ENCODE measurements at places on chromosomes 7 and 10.

DNA sequence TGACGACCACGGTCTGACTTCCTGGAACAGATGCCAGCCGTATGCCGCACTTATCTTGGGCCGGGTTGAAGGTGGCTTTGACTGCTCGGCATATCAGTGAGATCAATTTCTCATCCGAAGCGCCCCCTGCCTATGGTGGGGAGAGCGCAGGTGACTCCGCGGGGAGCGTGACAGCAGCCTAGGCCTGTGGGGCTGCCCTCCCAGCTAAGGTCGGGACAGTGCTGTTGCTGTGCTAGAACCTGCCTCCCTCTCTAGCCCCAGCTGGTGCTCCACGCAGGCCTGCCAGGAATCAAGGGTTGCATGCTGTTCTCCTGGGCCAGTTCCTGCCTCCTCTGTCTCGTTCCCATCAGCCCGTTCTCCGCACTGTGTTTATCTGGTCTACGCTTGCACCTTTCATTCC is 49.8 kb downstream of the PODXL start:
- no peak for DNase-seq

- no peak for DNase-seq
Measured at GRCh38 chr10:3132036-3133025, 40.3 kb downstream of the PITRM1 start.

- DNase-seq = peak; percentile 24
Measured at GRCh38 chr10:73810735-73811465, 498 bp downstream of the NDST2 start.

DNA sequence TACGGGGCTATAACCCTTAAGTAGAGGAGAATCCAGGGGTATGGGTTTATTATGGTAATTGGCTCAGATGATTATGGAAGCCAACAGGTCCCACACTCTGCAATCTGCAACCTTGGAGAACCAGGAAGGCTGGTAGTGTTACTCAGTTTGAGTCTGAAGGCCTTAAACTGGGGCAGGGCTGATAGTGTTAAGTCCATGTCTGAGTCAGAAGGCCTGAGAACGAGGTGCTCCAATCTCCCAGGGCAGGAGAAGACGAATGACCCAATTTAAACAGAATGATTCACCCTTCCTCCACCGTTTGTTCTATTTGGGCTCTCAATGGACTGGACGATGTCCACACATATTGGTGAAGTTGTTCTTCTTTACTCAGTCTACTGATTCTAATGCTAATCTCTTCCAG is 244.5 kb upstream of the PTER start:
- DNase-seq = no peak

GRCh38 chr10:73186266-73186665 is 18.3 kb downstream of the FAM149B1 start:
- no peak for DNase-seq

- DNase-seq = no peak
Measured at GRCh38 chr10:43903451-43903850, 254.8 kb upstream of the ZNF32 start.

DNA sequence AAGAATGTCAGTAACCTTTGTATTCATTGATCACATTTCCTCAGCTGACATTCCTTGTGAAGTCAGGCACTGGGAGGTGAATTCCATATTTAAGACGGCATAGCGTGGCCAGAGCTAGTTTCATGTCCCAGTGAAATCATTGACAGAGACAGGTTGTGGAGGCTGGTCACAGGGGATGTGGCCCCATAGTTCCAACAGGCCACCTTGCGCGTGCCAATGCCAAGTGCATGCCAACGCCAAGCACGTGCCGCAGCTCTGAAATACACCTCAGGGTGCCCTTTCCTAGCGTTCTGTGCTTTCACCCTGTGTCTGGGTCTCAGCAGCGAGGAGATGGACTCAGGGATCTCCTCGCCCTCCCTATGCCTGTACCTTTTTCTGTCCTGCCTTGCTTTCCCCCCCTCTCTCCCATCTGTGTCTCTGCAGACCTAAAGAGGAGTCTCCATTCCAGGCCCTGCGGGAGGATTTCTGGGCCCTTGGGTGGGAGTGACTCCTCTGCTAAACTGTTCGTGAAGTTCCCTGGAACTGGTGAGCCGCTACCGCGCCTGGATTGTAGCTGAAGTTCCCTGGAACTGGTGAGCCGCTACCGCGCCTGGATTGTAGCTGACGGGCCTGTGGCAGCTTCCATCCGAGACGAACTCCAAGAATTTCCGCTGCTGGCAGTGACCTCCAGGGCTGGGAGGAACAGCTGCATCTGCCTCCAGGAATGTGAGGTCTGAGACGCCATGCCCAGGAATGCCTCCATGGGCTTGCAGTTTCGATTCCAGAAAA is 19.7 kb downstream of the AQP1 start:
- no peak for DNase-seq

DNA sequence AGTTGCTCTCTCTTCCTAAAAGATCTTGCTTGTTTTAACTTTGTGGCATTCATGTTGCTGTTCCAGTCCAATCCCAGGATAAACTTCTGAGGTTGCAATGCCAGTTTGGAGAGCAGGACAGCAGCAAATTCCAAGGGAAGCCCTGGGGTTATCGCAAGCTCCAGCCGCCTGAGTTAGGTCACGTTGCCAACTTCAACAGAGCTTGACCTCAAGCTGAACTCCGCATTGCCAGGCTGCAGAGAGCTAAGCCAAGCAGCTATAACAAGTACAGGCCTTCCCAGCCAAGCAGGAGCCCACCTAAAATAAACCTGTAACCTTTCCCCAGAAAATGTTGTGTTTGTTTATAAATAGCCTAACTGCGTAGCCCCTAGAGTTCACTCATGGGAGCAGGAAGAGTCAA is 138.9 kb upstream of the LYZL1 start:
- DNase-seq = no peak

- DNase-seq = no peak
Measured at GRCh38 chr7:256461-256940, 33.5 kb upstream of the FOXL3 start.

GRCh38 chr7:88092676-88092999 is 127.2 kb downstream of the SRI start:
- peak; percentile 84 for DNase-seq

- no peak for DNase-seq
Measured at GRCh38 chr7:84757761-84758160, 429.1 kb downstream of the SEMA3D start.

GRCh38 chr7:140696024-140696679 is 356 bp upstream of the NDUFB2 start:
- DNase-seq = peak; percentile 93

DNA sequence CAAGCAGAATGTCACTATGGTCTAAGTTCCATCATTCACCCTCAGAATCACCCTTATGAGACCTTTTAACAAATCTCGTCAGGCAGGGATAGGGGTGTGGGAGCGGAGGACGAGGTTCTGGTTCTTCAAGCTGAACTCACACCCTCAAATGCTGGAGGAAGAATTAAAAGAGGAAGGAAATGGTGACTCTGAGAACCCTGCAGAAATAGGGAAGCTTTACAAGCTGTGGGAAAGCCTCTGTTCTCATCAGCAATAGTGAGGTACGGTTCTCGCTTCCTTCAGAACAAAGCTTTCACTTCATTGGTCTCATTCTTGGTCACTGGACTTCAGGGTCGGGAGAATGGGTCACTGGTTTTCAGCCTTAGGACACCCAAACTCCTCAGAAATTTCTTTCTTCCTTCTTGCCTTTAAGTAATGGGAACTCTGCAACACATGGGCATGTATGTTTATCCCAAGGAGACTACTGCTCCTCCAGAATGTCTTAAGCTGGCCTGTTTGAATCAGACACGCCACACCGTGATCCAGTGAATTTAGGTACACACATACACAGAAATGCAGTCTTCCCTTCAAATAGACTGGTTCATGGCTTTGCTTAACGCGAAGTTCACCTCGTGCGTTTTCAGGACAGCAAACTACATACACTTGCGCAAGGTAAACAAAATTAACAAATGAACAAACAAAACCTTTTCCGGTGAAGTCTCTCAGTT is 226.0 kb downstream of the SFMBT2 start:
- DNase-seq = no peak

- no peak for DNase-seq
Measured at GRCh38 chr7:121351682-121352081, 22.9 kb downstream of the WNT16 start.

DNA sequence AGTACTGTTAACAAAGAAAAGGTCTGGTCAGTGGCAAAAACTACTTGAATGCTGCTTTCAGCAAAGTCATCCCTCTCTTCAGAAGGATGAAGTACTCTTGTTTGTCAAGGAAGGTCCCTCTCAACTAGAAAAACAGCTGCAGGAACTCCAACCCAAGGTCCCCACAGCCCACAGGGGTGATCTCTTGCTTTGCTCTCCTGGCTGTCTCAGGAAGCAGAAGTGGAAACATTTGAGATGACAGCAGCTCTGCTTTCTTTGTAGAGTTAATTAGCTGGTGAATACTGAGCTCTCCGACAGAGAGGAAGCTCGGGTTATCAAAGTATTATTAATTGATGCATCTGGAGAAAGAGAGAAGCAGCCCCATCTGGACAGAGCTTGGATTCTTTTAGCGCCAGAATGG is 25.4 kb upstream of the LRGUK start:
- DNase-seq = no peak

DNA sequence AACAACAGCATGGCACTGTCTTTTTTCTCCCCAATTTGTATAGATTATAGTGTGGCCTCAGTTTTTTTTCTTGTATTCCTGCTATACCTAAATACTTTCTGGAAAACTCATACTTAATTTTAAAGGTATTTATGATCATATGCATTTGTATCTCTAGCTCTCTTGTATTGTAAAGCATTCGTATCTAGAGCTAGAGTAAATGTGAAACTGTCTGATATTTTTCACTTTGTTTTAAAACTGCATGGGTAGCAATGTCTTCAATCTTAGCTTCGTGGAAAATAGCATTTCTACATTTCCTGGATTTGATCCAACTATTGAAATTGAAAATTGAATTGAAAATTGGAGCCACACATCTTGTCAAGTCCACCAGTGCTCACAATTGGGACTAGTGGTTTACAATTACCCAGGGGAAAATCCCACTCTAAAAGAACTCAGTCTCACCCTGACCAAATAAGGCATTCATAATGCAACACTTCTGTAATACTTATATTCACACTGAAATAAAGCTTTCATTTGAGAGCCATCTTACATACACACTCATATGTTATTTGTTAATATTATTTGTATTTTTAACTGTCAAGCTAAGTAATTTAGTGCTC is 51.3 kb upstream of the KLF6 start:
- no peak for DNase-seq

GRCh38 chr7:105600720-105601550 is 19.6 kb upstream of the EFCAB10 start:
- no peak for DNase-seq

DNA sequence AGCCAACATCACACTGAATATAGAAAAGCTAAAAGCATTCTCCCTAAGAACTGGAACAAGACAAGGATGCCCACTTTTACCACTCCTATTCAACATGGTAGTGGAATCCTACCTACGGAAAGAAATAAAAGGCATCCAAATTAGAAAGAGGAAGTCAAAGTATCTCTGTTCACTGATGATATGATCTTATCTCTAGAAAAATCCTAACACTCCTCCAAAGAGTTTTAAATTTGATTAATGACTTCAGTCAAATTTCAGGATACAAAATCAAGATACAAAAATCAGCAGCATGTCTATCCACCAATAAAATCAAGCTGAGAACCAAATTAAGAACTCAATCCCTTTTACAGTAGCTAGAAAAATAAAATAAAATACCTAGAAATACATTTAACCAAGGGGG is 35.3 kb upstream of the TNKS2 start:
- no peak for DNase-seq

GRCh38 chr7:151731022-151731441 is 145.9 kb downstream of the PRKAG2 start:
- no peak for DNase-seq

GRCh38 chr10:83289948-83290347 is 849.4 kb upstream of the GHITM start:
- DNase-seq = no peak

- DNase-seq = no peak
Measured at GRCh38 chr7:101108330-101108857, 18.5 kb upstream of the SERPINE1 start.

DNA sequence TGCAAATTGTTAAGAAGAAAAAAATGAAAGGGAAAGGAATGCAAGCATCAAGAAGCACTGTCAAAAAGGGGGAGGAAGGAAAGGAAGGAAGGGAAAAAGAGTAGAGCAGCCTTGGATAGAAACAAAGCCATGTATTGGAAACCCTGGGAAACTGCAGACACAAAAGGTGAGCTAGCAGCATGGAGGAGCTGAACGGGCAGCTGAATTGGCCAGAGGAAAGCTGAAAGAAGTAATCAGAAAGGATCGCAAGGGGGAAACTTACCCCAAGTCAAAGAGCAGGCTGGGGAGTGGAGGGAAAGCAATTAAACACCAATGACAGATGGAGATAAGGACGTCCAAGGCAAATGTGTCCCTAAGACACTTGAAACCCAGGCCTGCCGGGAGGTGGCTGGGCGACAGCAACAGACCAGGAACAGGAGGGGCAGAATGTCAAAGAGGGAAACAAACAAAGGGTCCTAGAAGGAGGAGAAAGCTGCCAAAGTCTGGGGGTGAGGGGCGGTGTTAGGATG is 93.8 kb upstream of the SVIL start:
- no peak for DNase-seq

DNA sequence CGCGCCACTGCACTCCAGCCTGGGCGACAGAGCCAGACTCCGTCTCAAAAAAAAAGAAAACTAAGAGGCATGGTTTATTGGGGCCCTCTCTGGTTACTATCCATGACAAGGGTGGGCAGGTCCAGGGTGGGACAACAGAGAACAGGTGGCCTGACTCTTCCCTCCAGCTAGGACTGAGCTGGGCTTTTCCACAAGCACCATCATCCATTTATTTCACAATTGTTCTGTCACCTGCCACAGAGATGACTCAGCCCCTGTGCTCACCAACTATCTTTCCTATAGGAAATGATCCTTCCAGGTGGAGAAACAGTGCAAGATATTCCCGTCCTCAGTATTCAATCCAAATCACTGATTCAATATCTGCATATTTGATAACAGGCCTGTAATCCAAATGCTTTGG is 44.9 kb upstream of the MYL10 start:
- DNase-seq = no peak

GRCh38 chr10:17768957-17769356 is 17.0 kb downstream of the TMEM236 start:
- DNase-seq = no peak

GRCh38 chr10:110474017-110474416 is 23.7 kb upstream of the DUSP5 start:
- no peak for DNase-seq

- no peak for DNase-seq
Measured at GRCh38 chr10:131673396-131673795, 227.4 kb upstream of the PPP2R2D start.

GRCh38 chr10:9922126-9922870 is 1095.4 kb upstream of the CELF2 start:
- DNase-seq = no peak

DNA sequence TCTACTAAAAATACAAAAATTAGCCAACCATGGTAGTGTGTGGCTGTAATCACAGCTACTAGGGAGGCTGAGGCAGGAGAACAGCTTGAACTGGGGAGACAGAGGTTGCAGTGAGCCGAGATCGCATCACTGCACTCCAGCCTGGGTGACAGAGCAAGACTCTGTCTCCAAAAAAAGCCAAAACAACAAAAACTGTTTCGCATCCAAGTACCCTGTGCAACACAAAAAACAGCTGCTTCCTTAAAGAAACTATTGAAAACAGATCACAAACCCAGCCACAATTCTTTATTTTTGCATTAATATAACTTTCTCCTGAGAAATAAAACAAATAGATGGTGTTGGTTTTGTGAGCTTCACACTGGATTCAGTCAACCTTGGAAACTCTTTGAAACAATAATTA is 112.1 kb upstream of the AFAP1L2 start:
- DNase-seq = no peak

GRCh38 chr10:70845816-70846215 is 30.1 kb downstream of the SGPL1 start:
- DNase-seq = no peak

GRCh38 chr10:22810643-22811465 is 96.5 kb upstream of the PIP4K2A start:
- no peak for DNase-seq

All from NCI-H1092 treated with DMSO at 0.1 percent for 48 hours (cell line).